ENCODE measurements at places on chromosomes 2 and 18.

- DNase-seq = no peak
Measured at GRCh38 chr2:155427470-155427869, 729.0 kb downstream of the KCNJ3 start.

DNA sequence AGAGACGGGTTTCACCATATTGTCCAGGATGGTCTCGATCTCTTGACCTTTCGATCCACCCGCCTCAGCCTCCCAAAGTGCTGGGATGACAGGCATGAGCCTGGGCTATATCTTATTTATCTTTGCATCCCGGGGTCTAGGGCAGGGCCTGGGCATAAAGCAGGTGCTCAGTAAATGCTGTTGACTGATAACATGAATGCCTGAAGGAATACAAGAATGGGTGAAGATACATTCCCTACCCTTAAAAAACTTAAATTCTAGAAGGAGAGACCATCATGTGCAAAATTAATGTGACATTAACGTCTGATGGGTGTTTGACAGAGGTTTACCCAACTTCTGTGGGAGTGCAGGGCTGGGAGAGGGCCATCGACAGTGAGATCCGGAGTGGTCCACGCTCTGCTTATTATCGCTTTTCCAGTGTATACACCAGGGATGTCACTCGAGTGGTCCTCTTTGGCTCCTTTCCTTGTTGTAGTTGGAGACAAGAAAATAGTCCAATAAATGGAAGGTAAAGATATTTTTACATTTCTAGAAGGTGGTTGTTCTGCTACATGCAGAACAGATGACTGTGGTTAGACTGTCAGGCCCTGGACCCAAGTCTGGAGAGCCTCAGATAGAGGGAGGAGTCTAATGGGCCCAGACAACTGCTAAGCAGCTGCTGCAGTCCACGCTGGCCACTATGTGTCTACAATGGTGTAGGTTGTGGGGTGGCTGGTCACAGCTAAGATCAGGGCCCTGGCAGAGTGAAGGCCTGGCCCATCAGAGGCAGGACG lies 131.7 kb downstream of the MYCN start:
- DNase-seq = no peak

- DNase-seq = no peak
Measured at GRCh38 chr2:239365071-239365781, 35.6 kb downstream of the HDAC4 start.

- DNase-seq = no peak
Measured at GRCh38 chr18:64710105-64710861, 561.4 kb upstream of the LINC00305 start.

- DNase-seq = peak; percentile 63
Measured at GRCh38 chr2:128347701-128348539, 29.3 kb upstream of the HS6ST1 start.

DNA sequence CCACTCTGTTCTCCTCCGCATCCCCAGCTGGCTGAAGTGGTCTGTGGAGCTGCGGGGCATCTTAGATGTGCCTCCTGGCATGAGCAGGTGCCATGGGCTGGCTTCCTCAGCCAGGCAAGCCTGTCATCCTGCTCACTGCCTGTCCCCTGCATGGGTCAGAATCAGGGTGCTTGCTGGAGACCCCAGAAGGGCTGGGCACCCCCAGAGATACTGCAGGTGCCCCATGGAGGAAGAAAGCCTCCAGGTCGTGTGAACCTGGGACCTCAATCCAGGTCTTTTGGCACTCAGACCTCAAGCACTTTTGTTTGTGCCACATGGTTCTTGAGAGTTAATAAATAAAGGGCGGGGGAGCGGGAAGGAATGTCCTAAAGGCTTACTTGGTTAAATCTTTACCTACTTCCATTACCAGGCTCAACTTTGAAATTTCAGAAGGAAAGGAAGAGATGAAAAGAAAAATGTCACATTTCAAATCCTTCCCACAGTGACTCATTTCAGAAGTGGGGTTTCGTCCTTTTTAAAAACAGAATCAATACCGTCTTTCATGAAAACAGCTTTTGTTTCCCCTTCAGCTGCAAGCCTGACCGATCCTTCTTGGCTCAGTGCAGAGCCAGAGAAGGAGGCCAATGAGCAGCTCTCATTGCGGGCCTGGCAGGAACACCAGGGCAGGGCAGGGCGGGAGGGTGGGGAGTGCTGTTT lies 69.9 kb downstream of the RHOB start:
- no peak for DNase-seq

GRCh38 chr2:67641312-67642045 lies 244.3 kb downstream of the ETAA1 start:
- no peak for DNase-seq

DNA sequence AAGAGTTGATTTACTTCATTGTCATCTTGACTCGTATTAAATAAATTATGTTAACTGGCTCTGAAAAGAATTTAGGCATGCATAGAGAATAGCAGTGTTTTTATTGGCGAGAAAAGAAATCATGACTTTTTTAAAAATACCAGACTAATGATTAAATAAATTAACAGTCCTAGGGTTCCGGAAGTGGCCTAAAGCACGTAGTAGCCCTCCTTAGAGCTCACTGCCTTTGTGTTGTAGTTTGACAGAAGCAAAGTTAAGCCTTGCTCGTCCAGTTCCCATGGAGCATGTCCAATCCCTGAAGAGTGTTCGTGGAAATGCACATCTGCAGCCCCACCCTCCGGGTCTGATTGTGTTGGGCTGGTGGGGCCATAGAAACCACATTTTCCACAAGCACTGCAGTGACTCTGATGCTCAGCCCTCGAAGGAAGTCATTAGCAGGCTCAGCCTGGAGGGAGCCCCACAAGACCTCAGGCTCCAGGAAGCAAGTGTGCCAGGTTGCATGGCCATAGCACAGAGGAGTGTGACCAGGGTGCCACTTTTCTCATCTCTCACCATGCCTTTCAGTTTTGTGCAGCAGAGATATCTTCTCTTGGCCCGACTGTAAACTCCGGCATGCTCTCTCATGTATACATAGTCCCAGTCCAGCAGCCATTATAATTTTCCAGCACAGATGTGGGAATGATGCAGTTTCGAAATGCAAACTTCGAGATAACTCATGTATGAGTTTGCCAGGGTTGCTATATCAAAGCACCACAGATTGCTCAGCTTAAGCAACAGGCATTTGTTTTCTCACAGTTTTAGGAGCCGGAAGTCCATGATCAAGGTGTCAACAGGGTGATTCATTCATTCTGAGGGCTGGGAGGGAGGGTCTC lies 188.6 kb upstream of the SH3BP4 start:
- peak; percentile 24 for DNase-seq

DNA sequence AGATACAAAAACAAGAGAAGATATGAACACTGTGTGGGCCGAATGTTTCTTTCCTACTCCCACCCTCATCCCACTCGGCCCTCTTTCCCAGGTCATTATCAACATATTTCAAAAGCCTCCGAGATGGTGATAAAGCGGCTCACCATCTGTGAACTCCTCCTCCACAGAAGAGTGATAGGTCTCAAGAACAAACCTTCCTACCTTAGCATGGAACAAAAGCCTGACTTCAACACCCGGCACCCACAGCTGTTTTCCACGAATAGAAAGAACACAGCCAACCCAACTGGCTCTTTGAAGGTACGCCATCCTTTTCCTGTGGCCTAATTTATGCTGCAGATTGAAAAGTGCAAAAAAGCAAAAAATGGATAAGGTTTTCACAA lies 28.8 kb downstream of the BCL2 start:
- no peak for DNase-seq

DNA sequence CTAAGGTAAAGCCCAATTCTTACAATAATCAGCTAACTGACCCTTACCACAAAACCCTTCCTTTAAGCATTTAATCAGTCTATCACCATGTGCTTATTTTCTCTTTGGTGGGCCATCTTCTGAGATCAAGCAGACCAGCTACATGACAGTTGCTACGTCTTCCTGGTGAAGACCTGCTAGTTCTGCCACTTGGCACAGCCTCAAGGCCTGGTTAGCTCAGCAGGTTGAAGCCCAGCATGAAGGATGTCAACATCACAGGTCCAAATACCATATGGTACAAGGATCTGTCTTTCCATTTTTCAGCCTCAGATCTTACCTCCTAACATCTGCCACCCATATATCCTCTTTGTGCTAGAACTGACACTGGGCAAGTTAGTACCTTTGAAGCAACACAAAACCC lies 636.9 kb downstream of the LRP1B start:
- no peak for DNase-seq

GRCh38 chr2:42342061-42342794 lies 18.8 kb downstream of the COX7A2L start:
- peak; percentile 51 for DNase-seq

- DNase-seq = no peak
Measured at GRCh38 chr2:118875318-118875717, 27.9 kb upstream of the EN1 start.

Data from H4 (cell line).